CD4-positive, alpha-beta T cell treated with Interleukin-6 at 100 ng/mL for 8 hours (primary cell): ENCODE measurements at places on chromosomes 6 and 20.
A peak's percentile ranks its signal among the peaks of the same experiment; 100 is the strongest.

DNA sequence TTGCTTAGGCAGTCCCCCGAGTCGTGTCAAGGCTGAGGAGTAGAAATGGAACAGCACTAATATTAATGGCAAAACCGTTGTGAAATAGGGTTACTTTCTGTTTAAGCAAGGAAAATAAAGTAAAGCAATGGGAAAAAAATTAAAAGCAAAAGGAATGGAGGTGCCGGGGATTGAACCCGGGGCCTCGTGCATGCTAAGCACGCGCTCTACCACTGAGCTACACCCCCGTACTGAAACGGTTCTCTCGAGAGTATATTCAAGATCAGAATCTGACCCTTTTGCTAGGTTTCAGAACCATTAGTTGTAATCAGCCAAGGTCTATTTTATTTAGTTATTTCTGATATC is 85.5 kb downstream of the TRIM27 start:
- peak; percentile 76 for DNase-seq

GRCh38 chr6:136429264-136430065 is 120.8 kb downstream of the MAP7 start:
- DNase-seq, result no peak

- DNase-seq, result no peak
These were observed 22.4 kb downstream of the KCNQ2 start for GRCh38 chr20:63449796-63450730.

DNA sequence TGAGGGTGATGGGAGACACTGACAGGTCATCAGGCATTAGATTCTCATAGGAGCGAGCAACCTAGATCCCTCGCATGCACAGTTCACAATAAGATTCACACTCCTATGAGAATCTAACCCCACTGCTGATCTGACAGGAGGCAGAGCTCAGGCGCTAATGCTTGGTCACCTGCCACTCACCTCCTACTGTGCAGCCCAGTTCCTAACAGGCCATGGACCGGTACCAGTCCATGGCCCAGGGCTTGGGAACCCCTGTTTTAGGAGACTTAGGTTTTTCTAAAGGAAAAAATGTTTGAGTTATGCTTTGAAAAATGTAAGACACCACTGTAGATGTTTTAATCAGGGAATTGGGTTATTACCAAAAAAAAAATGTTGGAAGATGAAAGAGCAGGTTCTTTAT is 6.7 kb downstream of the HLA-E start:
- DNase-seq, result no peak

DNA sequence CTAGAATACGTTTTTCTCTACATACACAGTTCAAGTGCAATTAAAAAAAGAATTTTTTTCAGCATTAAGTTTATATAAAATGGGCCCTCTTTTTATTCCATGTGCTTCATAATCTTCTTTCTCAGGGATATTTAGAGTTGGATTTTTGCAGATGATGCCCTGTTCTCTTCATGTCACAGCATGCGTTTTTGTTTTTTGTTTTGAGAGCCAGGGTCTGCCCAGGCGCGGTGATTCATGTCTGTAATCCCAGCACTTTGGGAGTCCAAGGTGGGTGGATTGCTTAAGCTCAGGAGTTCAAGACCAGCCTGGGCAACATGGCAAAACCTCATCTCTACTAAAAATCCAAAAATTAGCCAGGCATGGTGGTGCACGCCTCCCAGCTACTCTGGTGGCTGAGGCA is 82.9 kb upstream of the PRND start:
- no peak for DNase-seq

- DNase-seq, result no peak
These were observed 256.6 kb downstream of the KHDC1L start for GRCh38 chr6:72968704-72969103.

GRCh38 chr6:11245381-11246256 is 13.2 kb upstream of the NEDD9 start:
- DNase-seq, result no peak

DNA sequence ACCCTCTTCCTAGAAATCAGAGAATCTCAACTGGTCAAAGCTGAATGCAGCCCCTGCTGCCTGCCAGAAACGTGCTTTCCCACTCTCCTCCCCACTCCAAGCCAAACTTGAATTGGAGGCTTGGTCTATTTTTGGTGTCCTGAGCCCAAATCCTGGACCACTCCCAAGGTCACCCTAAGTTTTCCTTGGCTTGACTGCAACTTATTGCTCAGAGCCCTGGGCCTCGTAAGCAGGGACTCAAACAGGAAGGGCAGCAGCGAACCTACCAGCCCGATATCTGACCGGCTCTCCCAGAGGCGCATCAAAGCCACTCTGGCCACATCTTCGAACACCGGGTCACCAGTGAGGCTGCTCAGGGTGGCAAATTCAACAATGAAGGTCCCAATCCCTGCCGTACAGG is 12.7 kb downstream of the EDEM2 start:
- DNase-seq, result no peak
